ENCODE measurements at places on chromosomes 16 and 17.

- DNase-seq: no peak
Observed at GRCh38 chr16:81435103-81435502, 9.5 kb upstream of the CMIP start.

- DNase-seq: no peak
Observed at GRCh38 chr17:74790161-74791058, 14.3 kb upstream of the NAT9 start.

GRCh38 chr16:78942625-78943245 lies 657.8 kb downstream of the MAF start:
- no peak for DNase-seq

- no peak for DNase-seq
Observed at GRCh38 chr17:75819116-75819515, 25.1 kb downstream of the UNC13D start.

DNA sequence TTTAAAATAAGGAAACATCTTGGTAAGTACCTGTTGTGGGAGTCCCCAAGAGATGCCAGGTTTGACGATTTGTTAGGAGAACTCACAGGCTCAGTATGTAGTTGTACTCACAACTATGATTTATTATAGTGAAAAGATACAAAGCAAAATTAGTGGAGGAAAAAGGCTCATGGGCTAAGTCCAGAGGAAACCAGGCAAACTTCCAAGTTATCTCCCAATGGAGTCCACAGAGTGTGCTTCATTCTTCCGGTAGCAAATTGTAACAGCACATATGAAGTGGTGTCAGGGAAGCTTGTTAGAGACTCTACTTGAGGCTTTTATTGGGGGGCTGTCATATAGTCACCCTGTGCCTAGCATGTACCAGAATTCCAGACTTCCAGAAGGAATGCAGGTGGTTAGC lies 2.3 kb downstream of the DDX19A start:
- DNase-seq: no peak

DNA sequence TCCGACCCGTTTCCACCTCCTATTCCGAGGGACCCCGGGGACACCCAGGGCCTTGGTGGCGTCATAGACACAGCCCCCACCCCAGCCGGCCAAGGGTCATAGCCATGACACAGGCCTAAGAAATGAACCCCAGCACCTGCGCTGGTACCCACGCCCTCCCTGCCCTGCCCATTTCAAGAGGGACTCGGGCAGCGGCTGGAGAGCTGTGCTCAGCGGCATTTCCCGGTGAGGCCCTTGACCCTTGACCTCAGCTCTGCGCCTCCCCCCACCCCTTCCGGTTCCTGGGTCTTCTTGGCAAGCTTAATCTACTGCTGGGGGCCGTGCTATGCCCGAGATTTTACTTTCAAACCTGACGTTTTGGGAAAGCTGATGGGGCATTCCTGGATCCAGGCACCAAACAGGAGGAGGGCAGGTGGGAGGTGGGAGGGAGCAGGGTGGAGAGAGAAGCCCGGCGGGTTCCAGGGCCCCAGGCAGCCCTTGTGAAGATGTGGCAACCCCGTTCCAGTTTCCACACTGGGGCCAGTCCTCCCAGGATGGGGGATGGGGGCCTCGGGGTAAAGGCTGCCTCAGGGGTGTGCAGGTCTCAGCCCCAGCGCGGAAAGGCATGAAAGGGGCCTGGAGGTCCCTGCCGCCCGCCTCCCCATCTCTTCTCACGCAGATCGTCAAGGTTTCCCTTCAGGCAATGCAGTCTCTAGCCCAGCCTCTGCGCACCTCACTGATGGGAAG lies at the start of gene SLC22A31:
TSS of gene SLC22A31 (minus strand) at position 414 of the 726 bp plus-strand sequence. CDS start at position 378, 36 bp downstream.
- no peak for DNase-seq

DNA sequence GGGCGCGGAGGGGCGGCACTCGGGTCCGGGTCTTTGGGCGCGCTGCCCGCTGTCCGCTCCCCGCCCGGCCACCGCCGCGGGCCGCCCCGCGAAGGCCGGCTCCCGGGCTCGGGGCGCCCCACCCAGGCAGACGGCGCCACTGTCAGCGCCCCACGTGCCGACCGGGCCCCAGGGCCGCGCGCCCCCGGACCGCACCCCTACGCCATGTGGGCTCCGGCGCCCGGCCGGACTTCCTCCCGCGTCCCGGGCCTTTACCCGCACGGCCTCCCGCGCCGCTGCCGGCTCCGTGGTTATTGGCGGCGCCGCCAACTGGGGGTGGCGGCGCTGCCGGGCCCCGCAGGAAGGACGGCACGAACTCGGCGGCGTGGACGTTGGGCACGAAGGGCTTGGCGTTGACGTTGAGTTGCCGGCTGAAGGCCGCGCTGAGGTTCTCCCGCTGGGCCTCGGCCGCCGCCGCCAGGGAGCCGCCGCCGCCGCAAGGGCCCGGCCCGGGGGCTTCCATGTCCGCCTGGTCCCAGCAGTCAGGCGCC lies 577 bp downstream of the GSPT1 start:
- no peak for DNase-seq

DNA sequence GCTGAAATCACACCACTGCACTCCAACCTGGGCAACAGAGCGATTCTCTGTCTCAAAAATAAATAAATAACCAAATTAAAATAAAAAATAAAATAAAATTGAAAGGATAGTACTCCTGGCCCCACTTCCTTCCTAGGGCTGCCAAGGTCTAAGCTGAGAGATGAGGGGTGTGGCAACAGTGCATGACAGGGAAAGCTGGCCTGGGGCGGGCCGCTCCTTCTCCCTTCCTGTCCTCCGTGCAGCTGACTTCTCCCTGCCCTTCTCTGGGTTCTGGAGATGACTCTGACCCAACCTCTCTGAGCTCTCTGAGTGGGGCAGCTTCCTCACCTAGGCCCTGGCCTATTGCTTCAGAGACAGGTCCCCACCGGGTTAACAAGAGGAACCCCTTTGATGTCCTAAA lies 8.7 kb upstream of the SLC25A39 start:
- DNase-seq: no peak

GRCh38 chr16:85334718-85335583 lies 222.7 kb upstream of the CIBAR2 start:
- DNase-seq: no peak

Measured in smooth muscle cell of the brain vasculature (primary cell).